HCEC 1CT (cell line): ENCODE measurements at places on chromosomes 13 and 19.

DNA sequence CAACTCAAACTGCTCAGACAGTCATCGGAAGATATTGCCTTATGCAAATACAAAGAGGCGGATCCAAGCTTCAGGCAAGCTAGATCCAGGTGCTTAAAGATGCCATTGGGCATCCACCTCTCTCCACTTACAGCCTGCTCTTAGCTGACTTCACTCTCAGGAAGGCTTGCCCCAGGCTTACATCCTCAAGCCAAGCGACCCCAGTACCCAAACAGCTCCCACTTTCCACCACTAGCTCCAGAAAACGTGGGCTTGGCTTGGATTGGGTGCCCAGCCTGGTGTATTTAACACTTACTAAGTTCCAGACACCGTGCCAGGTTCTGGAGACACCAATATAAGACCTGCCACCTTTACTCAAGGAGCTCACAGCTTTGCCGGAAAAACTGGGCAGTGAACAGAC lies 142.1 kb upstream of the VSTM2B start:
- DNase-seq: no peak

- DNase-seq: peak; percentile 20
These were observed 96.0 kb downstream of the UBL3 start for GRCh38 chr13:29754473-29754806.

- DNase-seq: no peak
These were observed 605 bp upstream of the CDK8 start for GRCh38 chr13:26253262-26253786.

- DNase-seq: no peak
These were observed 218.8 kb downstream of the NBEA start for GRCh38 chr13:35160896-35161295.

DNA sequence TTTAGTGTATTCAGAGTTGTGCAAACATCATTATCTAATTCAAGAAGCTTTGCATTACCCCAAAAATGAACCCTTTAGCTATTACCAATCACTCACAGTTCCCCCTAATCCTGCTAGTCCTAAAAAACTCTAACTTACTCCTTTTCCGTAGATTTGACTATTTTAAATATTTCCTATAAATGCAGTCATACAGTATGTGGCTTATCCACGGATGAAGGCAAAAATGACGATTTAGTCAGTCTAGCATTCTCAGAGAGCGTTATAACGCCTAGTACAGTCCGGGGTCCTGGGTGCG lies 587 bp upstream of the ZNF383 start:
- peak; percentile 10 for DNase-seq

GRCh38 chr13:102609696-102610095 lies 12.9 kb downstream of the TPP2 start:
- no peak for DNase-seq

DNA sequence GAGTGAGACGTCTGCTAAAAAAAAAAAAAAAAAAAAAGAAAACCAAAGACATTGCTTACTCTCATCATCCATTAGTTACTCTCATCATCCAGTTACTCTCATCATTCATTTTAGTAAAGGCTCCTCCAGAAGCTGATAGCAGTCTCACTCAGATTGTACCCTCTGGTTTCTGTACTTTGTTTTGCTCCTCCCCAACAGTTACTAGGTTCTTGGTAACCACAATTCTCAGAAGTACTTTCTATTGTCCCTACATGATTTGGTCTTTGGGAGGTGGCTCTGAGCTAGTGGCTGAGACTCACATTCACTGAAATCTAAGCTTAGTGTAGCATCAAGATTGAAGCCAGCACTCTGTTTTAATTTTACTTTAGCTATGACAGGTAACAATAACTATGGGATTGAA lies 14.3 kb downstream of the ERICH4 start:
- DNase-seq: no peak

- no peak for DNase-seq
These were observed 121.1 kb downstream of the FLT1 start for GRCh38 chr13:28373810-28374209.

DNA sequence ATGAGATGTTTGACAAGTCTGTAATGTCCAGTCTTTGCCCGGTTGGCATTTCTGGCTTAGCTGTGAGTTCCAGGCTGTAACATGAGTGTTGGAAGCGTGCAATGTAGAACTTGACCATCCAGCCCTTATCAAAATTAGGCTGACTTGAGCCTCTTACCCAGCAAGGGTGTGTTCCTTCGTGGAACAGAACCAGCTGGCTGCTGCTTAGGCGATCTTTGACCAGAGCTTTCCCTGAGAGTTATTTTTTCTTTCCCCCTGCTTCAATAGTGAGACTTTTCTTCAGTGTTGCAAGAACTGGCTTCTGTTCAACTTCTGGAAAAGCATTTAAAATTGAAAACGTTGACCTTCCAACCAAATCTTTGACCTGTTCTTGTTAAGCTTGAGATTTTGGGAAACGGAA lies 6.5 kb downstream of the TNFSF13B start:
- DNase-seq: no peak

DNA sequence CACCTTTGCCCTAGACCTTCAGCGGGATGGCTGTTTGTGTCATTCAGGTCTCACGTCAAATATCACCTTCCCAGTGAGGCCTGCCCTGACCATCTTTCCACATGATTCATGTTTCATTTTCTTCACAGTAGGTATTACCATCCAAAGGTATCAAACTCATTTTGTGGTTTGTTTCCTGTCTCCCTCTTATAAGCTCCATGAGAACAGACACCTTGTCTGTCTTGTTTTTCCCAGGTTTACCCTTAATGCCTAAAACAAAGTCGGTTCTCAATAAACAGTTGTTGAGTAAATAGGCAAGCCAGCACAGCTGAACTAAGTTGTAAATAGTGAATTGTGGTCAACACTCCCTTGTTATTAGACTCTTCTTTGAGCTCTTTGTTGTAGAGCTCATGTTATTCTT lies 122.6 kb upstream of the GJB6 start:
- no peak for DNase-seq

DNA sequence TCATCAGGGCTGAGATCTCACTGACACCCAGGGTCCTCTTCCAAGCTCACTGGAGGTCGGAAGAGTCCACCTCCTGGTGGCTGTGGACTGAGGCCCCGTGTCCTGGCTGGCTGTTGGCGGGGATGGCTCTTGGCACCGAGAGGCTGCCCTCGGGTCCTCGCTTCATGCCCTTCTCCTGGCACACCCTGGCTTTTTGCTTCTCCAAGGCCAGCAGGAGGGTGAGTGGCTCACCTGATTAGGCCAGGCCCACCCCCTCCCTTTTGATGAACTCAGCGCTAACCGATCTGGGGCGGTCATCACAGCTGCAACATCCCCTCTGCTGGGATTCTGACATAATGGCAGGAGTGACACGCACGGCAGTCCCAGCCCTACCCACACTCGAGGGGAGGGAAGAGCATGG lies 4.4 kb downstream of the SLC39A3 start:
- DNase-seq: no peak

GRCh38 chr13:69704311-69704710 lies 403.3 kb upstream of the ATXN8OS start:
- DNase-seq: no peak

DNA sequence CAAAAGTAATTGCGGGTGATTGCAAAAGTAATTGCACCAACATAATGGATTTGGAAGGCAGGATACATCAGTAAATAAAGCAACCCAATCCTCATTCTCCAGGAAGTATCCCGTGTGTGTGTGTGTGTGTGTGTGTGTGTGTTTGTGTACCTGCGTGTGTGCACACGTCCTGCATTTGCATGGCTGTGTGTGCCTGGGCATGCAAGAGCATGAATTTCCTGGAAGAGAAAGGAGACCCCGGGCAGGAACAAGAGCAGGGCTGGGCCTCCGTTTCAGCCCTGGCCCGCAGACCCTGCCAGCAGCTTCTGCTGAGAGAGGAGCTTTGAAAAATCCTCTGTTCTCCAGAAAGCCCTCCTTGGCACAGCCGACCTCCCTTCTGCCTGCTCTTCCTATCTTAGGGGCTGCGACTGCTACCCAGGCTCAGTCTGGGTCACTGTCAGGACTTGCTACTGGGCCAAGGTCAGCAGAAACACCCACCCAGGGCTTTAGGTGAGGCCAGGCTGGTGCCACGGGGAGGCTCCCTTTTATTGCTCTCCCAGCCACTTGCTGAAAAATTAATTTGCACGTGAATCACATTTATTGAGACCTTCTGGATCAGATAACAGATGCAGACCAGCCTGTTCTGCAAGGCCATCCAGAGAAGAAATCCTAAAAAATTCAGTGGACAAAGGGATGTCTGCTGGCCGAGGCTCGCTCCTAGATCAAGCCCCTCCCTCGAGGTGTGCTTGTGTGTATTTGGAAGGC lies 258.3 kb downstream of the ZNF536 start:
- DNase-seq: no peak

- no peak for DNase-seq
These were observed at the start of gene IZUMO2 for GRCh38 chr19:50162988-50163387. TSS of gene IZUMO2 (minus strand) at chr19:50163281. CDS start at chr19:50163194, 87 bp downstream.

- DNase-seq: no peak
These were observed 37.5 kb downstream of the RAB20 start for GRCh38 chr13:110523838-110524540.

- DNase-seq: peak; percentile 30
These were observed 57.6 kb downstream of the MICU2 start for GRCh38 chr13:21546372-21546771.

DNA sequence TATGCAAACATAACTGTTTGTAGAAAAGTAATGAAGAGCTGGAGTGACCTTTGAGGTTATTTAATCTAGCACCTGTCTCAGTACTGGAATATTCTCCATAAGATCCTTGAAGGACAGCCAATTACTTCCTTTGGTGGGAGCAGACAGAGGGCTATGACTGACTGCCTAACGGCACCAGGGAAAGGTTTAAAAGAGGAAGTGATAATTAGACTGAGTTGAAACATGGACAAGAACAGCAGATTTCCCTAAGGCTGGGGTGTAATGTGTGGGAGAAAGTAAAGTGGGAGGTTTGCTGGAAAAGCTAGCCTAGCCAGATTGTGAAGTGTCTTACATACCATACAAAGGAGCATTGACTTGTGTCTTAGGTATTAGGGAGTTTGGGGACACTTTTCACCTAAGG lies 191.3 kb upstream of the PCDH9 start:
- no peak for DNase-seq

GRCh38 chr19:39550197-39550596 lies 10.2 kb upstream of the EID2 start:
- DNase-seq: no peak

GRCh38 chr13:99932912-99933311 lies 38.7 kb downstream of the ZIC5 start:
- DNase-seq: no peak

- no peak for DNase-seq
These were observed 10.2 kb downstream of the PRPF31 start for GRCh38 chr19:54125713-54126112.

GRCh38 chr13:114065141-114065925 lies 67.1 kb downstream of the RASA3 start:
- peak; percentile 99 for DNase-seq
